PC-3 (cell line): ENCODE measurements at places on chromosomes 13 and 19. TPM values are rescaled to one million over a fixed set of nuclear protein-coding genes. Genes with fewer than 3 reads are reported as not detected.
A peak's percentile ranks its signal among the peaks of the same experiment; 100 is the strongest.

- H3K36me3 ChIP-seq, result no peaks in the 10 kb centered on the region
- peak overlapping the region; percentile 63 for H3K4me3 ChIP-seq
- H3K27ac ChIP-seq, result no peak overlapping the region; the same call in 1 of the 2 replicates
These were observed 17.3 kb downstream of the SIGLEC8 start for GRCh38 chr19:51440846-51441409.

- H3K27ac ChIP-seq, result no peak overlapping the region
- no peak overlapping the region for H3K4me3 ChIP-seq
- no peak for DNase-seq
- peaks cover 73% of the 10 kb centered on the region for H3K27me3 ChIP-seq
These were observed 8.8 kb downstream of the POU4F1 start for GRCh38 chr13:78594456-78594975.

DNA sequence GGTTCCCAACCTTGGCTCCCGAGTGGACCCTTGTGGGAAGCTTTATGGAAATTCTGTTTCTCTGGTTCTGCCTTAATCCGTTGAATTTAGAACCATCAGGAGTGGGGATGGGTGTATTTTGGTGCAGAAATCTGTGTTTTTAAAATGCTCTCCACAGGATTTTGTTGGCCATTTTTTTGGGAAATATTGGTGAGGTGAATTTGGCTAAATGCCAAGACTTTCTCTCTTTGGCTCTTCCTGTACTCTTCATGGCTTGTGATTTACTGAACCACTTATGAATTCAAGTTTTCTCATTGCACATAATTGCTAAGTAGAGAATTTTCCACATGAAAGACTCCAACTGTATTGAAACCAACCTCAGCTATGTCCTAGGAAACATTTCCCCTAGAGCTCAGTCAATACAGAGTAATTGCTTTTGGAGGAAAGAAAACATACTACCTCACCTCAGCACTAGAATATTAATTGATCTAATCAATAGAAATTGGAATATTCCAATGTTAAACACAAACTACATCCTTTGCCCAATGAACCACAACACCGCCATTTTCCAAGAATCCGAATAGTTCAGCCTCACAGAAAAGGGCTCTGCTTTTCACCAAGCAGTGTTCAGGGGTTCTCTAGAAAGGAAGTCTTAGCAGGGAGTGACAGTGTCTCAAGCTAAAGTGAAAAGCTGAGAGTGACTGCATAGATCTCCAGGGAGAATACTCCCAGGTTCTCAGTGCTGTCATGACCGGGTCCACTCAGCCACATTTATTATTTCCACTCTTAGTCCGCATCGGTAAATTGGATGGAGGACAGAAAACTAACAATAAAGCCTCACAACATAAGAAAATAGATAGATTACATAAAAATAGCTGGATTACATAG lies 60.3 kb downstream of the ERCC5 start:
- no peaks in the 10 kb centered on the region for H3K36me3 ChIP-seq
- H3K4me1 ChIP-seq, result peaks cover 10% of the 10 kb centered on the region
- H3K27ac ChIP-seq, result no peak overlapping the region
- H3K4me3 ChIP-seq, result no peak overlapping the region

Gene ZNF577
- 6.2 and 7.2 TPM in 2 replicates for total RNA-seq

Gene RNF225
- total RNA-seq, result 2.2 TPM in 1 of 2 replicates, not detected in the other
